AG04449 (cell line): ENCODE measurements at places on chromosomes 2 and 18.

- no peak for DNase-seq
Observed at GRCh38 chr2:99857867-99858444, 284.4 kb downstream of the AFF3 start.

GRCh38 chr2:109260886-109261700 lies 132.1 kb downstream of the SH3RF3 start:
- DNase-seq: no peak

GRCh38 chr2:128594953-128595677 lies 276.4 kb upstream of the HS6ST1 start:
- DNase-seq: no peak

- no peak for DNase-seq
Observed at GRCh38 chr2:40248294-40248693, 203.6 kb downstream of the SLC8A1 start.

DNA sequence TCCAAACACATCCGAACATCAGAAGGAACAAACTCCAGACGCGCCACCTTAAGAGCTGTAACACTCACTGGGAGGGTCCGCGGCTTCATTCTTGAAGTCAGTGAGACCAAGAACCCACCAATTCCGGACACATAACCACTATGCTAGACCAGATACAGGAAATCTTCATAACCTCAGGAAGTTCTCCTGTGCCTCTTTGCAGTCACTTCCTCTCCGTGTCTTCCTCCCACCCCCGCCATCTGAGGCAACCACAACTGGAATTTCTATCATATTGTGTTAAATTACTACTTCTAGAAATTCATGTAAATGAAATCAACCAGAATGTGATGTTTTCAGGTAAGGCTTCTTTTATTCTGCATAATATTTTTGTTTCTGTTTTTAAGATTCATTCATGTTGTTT lies 631.0 kb upstream of the NXPH2 start:
- DNase-seq: no peak

DNA sequence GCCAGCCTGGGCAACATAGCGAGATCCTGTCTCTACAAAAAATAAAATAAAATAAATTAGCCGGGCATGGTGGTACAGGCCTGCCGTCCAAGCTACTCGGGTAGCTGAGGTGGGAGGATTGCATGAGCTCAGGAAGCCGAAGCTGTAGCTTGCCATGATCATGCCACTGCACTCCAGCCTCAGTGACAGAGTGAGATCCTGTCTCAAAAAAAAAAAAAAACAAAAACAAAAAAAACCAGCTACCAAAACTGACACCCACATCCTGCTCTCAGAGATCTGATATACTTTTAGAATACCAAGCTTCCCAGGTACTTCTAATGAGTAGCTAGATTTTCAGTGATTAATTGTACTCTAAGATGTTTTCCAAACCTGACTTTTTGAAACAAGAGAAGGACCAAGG lies 74.0 kb downstream of the TTC27 start:
- DNase-seq: no peak

DNA sequence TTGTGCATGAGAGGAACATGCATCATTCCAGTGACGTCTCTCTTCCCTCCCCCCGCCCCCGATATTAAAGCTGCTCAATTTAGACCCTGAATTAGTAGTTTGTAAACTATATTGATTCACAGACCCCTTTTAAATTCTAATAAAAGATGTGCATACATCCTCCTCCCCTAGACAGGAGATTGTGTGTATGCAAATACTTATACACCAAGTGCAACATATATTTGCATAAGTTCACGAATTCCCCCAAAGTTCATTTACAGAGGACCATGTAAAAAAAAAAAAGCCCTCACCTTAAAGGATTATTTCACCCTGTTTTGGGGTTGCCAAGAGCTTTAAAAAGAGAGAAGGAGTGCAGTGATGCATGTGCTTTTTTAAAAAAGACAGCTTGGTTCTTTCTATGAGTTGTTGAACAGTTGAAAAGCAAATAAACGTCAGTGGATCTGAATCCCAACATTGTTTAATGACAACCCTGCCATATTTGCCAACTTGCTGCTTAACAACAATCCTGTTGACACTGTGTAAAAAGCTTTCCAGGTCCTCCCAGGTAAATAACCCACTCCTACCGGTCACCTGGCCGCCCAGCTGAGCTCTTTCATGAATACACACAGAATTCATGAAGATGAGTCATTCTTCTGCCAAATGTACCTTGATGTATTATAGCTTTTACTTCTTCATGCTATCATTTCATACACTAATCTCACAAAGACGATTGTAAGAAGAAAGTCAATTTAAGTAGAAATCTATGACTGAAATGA lies 211.5 kb downstream of the IKZF2 start:
- DNase-seq: no peak

DNA sequence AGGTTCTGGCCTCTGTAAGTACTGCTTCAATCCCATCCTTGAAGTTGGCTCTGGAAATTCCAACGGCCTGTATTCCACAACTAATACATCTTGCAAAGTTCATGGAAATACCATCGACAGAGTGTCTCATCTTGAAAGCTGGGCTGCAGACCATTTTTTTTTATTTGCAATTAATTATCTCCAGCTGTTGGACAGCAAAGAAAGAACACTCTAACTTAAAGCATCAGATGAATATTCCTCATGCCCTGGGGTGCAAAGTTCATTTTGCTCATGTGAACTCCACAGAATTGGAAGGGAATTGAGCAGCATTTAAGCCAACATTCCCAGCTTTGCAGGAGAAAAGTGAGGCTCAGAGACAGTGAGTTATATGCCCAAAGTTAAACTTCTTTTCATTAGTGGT lies 96.5 kb upstream of the PIEZO2 start:
- no peak for DNase-seq

DNA sequence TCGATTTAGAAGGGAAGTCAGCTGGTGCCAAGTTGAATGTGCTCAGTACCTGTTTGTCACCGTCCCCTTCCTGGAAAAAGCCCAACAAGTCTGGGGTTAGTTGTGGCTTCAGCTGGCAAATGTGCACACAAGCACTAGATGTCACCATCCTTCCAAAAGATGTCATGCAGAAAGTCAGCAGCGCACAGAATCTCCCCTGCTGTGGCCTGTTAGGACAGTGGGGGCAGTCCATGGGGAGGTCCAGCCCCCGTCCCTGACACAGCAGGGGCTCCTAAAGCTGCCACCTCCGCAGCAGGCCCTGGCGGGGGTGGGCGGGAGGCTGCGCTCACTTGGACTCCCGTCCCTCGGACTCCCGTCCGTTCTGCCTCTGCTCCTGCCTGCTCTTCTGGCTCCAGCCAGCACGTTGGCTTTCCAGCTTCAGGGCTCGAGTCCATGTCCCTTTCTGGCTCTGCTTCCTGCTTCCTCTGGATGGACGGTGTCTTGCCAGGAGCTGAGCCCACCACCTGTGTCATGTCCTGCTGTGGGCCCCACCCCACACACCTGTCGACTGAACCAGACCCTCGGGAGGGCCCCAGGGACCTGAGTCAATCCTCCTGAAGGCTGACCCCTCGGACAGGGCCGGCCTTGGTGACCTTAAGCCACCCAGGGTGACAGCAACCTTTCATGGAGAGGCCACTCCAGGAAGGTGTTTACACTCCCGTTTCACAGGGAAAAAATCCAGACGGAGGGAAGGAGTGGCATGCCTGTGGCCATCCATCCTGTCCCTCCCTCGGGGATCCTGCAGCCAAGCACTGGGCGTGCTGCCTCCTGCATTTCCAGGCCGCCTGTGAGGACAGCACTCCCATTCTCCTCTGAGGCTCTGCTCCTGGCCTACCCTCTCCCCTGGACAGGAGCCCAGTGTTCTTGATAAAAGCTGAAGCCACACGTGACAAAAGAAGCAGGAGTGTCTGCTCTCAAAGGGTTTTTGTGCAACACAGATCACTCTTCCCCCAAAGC lies 8.5 kb downstream of the RAB17 start:
- peak; percentile 7 for DNase-seq

DNA sequence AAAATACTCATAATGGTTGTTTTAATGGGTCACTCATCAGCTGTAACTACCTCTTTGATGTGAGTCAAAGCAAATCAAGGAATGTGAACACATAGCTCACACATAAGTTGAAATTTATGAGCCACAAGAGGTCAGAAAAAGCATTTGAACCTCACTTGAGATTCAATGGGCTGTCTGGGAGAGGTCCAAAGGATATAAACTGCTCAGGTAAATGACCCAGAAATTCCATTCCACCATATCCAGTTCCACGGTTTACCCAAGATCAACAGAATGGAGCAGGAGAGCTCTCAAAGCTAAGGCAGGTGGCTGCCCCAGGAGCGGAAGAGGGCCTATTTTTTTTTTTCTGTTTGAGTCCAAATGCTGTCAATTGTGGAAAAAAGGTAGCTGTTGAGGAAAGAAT lies 464.1 kb downstream of the TNS1 start:
- no peak for DNase-seq

GRCh38 chr2:67574230-67574629 lies 177.1 kb downstream of the ETAA1 start:
- DNase-seq: no peak

DNA sequence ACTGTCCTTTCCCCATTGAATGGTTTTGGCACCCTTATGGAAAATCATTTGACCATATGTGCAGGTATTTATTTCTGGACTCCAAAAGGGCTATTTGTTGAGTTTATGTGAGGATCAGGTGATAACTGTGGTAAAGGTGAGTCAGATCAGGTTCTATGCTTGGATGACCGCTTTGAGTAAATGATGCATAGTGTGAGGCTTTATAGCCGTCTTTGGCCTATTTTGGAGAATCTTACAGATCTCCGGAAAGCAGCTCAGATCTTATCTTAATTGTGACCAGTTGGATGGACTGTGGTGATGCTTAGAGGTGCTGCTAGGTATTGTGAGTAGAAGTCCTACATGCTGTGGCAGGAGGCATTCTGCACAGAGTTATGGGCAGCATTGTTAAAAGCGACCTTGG lies 126.2 kb downstream of the METTL8 start:
- DNase-seq: no peak

- DNase-seq: peak; percentile 41
Observed at GRCh38 chr2:68336192-68336591, 16.4 kb upstream of the CNRIP1 start.

- DNase-seq: no peak
Observed at GRCh38 chr2:229273723-229274338, 2.7 kb upstream of the PID1 start.

GRCh38 chr18:60649107-60649506 lies 276.5 kb upstream of the MC4R start:
- no peak for DNase-seq

- DNase-seq: no peak
Observed at GRCh38 chr18:13587937-13588336, 138.4 kb downstream of the FAM210A start.

- DNase-seq: no peak
Observed at GRCh38 chr18:46555213-46555612, 101.8 kb downstream of the LOXHD1 start.

- DNase-seq: no peak
Observed at GRCh38 chr2:106292627-106293026, 98.5 kb upstream of the UXS1 start.
